ENCODE measurements at places on chromosomes 2 and 18. TPM values are rescaled to one million over a fixed set of nuclear protein-coding genes. Genes with fewer than 3 reads are reported as not detected.

The FBXO48 gene
- 0.58 TPM for polyA plus RNA-seq

- no peak for DNase-seq
These were observed 214.1 kb downstream of the AGPS start for GRCh38 chr2:177606636-177607035.

DNA sequence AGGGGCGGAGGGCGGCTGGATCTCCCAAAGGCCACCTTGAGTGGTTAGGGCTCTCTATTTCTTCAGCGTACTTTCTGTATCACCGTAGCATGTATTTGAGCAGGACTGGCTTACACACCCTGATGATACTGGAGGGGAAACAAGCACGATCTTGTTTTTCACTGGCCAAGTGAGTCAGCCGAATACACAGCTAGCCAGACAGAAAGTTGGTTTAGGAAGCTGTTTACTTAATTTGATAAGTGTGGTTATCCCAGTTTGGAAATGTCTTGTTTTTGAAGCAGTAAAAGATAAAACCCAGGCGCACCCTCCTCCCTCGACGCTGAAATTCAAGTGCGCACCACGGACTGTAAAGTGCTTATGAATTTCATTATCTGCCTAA, 582 bp downstream of the RIOK3 start:
- no peak for DNase-seq

The CPO gene
- polyA plus RNA-seq: not detected

- DNase-seq: peak; percentile 93
These were observed 19.2 kb downstream of the NEURL3 start for GRCh38 chr2:96485751-96486651.

DNA sequence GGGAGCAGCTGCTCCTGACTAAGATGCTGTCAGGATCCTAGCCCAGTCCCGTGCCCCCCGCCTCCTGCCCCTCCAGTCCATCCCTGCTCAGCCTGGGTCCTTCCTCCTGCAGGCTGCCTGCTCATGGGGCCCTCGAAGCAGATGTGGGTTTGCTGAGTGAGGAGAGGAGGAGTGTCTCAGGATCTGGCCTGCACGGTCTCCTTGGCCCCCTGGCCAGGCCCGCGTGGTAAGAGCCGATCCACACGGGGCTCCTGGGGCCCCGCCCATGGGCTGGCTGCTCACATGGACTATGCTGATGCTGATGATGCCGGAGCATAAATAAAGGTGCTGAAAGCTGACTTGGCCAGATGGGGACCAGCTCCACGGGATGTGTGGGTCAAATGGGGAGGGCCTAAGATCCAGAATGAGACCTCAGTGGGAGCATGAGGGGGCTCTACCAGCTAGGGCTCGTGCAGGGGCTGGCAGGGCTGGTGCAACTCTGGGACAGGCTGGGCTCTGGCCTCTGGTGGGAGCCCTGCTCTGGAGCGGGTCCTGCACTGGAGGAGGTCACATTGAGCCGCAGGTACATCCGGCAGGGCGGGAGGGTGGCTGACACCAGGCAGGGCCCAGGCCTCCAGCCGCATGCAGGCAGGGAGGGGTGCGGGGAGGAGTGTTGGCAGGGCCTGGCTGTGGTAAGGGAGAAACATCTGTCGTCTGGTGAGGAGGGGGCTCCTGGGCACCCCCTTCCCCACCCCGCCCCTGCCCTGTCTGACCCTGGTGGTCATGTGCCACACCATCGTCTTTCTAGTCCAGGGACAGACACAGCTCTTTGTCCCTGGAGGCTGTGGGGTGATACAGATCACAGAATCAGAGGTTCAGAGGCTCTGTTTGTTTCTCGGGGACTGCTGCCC, 275.3 kb upstream of the HDAC4 start:
- no peak for DNase-seq

DNA sequence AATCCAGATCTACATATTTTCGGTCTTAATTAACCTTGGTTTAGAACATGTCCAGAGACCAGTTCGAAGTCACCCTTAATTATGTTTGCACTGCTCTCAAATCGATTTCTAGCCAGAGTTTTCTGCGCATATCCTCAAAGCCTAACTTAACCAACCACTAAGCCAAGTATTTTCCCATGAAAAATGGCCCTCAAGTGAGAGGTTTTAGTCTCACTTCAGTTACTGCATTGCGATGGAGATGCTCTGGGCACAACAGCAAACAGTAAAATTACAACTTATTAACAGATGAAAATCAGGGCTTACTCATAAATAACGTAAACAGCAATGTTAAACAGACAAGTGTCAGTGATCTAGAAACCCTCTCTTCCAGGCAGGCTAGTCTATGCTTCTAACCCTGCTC, 4.5 kb downstream of the RTN4 start:
- DNase-seq: no peak

DNA sequence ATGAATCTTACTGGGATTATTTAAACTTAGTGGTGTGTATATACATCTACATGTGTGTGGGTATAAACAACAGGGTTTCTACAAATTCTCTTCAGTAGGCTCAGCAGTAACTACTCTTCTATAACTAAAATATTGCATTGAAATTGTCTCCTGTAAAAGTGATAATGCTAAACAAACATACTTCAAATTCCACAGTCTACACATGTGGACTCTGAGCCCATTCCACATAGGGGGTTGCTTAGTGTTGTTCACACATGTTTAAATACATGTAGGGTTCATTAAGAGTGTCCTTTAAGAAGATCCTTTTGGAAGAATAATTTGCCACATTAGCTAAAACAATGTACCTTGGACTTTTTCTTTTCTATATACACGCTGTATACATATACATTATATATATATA, 152.8 kb upstream of the VRK2 start:
- DNase-seq: no peak

DNA sequence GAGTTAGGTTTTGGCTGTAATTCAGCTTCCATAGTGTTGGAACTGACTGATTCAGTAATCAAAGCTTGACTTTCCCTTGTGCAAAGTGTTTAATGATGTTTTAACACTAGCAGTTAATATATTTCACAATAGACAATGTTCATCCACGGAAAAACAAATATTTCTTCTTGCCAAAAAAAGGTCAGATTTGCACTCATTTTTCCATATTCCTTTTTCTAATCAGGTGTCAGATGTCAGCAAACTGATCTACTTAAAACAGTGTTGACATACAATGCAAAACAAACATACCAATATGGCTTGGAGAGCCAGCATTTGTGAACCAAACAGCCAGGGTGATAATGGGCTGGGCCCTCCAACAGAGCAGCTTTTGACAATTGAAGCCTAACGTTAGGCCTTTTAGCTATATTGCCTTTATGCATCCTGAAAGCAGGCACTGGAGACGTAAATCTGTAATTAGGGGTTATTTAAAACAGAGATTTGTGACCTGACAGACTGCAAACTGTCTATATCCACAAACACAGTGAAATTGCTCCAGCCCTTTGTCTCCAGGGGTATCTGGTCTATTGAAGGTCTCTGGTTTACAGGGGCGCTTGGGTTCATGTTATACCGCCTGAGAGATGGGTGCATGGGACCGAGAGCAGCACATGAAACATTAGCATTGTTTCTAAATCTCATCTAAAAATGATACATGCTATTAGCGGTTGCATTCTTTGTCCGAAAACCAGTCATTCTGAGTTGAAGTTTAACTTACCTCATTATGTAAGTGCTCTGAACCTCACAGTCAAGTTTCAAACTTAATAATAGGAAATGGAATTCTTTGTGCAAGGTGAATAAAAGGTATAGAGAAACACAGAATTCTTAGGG, 7.1 kb upstream of the CDCA7 start:
- DNase-seq: no peak

DNA sequence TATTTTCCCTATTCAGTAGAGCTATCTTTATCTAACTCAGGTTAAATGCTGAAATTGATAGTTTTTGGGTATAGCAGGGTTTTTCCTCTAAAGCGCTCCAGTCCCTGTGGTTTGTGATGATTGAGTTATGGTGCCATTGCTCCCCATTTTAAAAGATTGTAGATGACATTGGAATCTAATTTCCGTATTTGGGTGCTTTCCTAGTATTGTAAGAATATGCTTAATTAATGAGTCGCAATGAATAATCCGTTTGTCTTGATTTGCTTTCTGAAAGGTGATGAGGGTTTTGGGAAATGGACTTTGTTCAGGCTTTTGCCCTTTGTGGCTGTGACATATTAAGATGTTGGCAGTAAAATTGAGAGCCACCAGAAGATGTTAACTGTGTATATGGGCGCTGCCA, 3.9 kb downstream of the RPS7 start:
- no peak for DNase-seq

GRCh38 chr2:239015901-239016675, 168.2 kb downstream of the TWIST2 start:
- DNase-seq: no peak

DNA sequence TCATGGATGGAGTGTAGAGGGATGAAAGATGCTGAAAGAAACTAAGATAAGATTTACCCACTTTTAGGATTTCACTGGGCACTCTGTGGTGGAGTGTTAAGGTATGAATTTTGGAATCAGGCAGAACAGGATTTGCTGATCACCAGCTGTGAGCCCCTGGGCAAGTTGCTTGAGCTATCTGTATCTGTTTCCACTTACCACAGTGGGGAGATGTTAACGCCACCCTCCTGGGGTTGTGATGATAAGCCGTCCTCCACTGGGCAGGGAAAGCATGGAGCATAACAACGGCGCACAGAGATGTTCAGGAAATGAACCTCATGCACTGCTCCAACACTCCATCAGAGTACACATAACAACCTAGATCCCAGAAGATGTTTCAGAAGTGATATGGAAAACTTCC, 160.6 kb downstream of the MTCL1 start:
- no peak for DNase-seq

DNA sequence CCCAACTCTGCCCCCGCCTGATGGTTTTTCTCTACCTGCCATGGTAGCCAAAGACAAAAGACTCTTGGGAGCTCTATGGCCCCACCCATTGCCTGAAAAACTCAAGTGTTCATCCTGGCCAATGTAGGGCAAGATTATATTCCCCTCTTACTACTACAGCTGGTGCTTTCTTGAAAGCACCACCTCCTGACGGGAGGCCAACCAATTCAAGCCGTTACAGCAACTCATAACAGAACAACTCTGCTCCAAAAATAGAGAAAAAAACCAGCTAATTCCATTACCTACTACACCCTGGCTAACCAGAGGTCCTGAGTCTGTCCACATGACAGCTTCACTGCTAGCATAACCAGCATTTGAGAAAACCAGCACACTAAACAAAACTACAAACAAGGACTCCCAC, 127.5 kb upstream of the GAREM1 start:
- DNase-seq: no peak

The BARD1 gene
- 1.2 TPM for polyA plus RNA-seq

The CCDC68 gene
- polyA plus RNA-seq: 2.8 TPM

The LAMA1 gene
- polyA plus RNA-seq: 0.31 TPM

The SCN3A gene
- polyA plus RNA-seq: 0.31 TPM

Data from stomach (tissue), 19 donors.